GDM1 (cell line): ENCODE measurements at places on chromosomes 3 and 15.
A peak's percentile ranks its signal among the peaks of the same experiment; 100 is the strongest.

DNA sequence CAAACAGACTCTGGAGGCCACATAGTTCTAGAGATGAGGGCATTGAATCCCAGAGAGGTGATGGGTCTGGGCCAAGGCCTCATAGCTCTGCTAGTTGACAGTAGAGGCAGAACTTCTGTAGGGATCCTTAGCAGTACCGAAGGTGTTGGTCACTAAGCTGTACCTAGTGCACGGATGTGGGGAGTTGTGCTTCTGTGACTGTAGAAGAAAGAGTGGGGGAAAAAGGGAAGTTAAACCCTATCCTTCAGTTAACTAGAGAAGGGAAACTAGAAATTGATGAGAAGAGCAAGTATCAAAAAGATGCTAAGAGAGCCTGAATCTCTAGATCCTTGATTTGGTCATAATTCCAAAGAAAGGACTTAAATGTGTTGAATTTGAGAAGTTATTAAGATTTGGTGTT, 186.7 kb downstream of the NFKBIZ start:
- DNase-seq, result no peak

DNA sequence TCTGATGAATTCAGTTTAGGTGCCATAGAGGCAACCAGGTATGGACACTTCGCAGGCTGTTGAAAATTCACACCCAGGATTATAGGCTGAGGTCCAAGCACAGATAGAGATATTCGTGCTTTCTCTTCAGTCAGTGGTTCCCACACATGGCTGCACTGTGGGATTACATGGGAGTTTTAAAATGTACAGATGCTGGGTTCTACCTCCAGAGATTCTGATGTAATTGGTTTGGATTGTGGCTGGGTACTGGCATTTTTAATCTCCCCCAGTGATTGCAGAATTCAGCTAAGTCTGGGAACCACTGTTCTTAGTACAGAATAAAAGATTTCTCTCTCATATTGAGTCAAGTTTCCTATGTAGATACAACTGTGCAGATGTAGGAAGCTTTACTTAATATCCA, 91.6 kb downstream of the FOXB1 start:
- DNase-seq, result no peak

DNA sequence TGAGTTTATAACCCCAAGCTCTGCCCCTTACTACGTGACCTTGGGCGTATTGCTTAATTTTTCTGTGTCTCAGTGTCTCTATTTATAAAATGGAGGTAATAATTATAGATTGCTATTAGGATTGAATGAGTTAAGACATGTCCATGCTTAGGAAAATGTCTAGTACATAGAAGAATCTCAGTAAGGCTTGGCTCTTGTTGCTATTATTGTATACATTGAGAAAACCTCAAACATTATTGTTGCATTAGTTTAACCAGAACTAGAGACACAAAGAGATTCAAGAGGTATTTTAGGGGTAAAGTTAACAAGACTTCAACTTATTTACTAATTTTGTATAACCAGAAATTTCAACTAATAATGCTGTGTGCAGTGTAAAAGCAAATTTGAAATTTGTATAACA, 66.7 kb downstream of the MEF2A start:
- no peak for DNase-seq

- no peak for DNase-seq
Observed at GRCh38 chr15:83794209-83794608, 140.3 kb downstream of the ADAMTSL3 start.

- no peak for DNase-seq
Observed at GRCh38 chr3:51955893-51956770, 951 bp downstream of the GPR62 start.

GRCh38 chr15:98003518-98003917, 43.0 kb downstream of the ARRDC4 start:
- no peak for DNase-seq

DNA sequence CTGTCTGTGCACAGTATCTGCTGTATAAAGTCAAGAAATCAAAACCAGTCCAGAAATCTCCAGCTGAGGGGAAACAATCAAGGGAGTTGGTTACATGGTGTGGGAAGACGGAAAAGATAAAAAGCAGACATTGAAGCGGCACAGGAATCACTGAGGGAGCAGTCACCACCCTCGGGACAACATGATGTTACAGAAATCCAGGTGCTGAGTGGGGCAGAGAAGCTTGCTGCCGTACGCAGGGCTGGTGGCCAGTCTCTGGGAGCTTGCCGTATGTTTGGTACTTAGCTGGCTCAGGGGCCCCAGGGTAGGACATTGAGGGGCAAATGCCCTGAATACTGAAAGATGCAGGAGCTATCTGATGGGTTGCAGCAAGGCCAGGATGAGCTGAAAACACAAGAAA, 237.9 kb downstream of the EDEM1 start:
- DNase-seq, result no peak

GRCh38 chr3:29454161-29454611, 173.3 kb downstream of the RBMS3 start:
- DNase-seq, result no peak

GRCh38 chr3:129360171-129360611, 68.2 kb downstream of the EFCAB12 start:
- no peak for DNase-seq

- no peak for DNase-seq
Observed at GRCh38 chr15:93816815-93817214, 414.5 kb upstream of the MCTP2 start.

DNA sequence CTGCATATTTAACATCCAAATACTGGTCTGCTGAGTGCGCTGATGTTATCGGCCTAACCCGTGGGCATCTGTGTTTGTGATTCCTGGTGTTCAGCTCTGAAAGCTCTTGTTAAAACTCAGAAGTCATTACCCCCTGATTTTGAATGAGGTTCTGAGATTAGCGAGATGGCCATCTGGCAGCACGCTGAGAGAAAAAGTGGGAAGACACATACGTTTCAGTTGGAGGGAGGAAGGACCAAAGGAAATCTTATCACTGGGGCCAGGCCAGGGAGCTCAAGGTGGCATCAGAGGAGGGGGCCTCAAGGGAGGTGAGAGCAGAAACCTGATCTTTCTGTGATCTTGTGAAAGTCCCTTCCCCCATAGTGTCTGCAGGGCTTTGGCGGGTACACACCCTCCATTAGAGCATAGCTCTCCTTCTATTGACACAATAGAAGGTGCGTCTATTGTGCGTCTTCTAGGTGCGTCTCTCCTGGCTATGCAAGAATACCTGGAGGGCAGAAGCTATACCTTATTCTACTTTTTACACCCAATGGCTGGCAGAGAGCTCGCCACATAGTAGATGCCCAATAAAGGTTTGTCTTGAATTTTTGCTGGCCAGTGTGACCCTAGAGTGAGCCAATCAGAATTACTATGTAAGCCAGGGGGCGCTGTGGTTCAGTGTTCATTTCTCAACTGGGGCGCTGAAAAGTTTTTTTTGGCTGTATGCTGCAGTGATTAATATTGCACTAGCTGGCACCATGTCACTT, 182.4 kb downstream of the SHQ1 start:
- no peak for DNase-seq

DNA sequence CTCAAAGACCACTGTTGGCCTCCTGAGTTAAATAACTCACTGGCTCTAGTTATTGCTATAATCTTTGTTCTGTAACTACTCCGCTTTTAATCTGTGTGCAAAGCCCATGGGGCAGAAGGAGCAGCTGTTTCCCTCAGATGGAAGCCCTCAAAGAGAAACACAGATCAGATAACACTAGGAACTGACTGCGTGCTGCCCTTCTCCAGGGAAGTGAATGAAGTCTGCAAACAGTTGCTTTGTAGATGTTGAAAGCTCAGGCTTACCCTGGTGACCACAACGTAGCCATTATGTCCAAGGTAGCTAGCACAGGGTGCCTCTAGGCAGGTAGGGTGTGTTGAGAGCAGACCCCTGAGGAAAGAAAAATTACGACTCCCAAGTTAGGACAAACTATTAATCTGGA, 152.3 kb upstream of the STAC start:
- DNase-seq, result no peak

DNA sequence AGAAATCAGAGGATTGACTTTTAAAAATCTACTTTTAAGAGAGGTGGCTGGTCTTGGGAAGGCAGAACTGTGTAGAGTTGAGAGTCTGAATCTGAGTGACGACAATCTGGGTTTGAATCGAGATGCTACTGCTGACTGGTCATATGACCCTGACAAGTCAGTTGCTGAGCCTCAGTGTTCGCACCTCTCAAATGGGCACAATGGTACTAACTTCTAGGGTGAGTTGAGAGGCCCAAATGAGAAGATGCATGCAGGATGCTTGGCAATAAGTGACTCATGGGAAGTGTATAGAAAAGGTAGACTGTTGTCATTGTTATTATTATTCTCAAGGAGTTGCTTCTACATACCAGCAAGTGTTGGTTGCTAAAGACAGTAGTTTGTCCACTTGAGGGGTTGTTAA, 10.3 kb downstream of the CACNA2D3 start:
- DNase-seq, result no peak

DNA sequence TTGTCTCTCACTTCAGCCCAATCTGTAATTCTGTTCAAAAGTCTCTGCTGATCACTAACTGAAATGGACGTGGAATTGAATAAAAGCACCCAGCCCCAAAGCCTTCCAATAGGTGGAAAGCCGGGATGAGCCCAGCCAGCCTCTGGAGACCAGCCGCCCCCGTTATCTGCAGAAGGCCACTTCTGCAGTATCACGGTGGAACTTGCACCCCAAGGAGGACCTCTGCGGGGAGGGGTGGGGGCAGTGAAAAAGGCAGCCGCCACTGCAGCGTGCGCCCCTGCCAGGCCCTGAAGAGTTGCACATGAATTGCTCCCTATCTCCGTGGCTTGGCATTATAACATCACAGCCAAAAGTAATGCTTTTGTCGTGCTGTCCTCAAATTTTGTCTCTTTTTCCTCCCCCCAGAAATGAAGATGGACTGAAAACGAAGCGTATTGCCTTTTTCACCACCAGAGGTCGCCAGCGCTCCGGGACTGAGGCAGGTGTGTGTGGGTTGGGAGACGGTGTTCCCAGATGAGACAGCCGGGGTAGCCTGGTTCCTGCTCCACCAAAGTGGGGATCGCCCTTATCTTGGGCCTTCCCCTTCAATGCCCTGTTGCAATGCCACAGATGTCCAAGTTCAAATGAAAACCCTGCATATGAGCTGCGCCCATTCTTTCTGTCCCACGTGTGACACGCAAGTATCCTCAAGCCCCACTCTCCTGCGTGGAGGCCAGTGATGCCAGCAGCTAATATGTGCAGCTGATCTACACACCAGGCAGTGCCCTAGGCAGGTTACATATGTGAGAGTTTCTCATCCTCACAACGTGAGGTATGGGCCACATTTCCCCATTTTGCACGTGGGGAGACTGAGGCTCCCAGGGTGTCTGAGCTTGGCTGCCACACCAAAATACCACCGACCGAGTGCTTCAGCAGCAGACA, 96.0 kb downstream of the LRRK1 start:
- peak; percentile 11 for DNase-seq

DNA sequence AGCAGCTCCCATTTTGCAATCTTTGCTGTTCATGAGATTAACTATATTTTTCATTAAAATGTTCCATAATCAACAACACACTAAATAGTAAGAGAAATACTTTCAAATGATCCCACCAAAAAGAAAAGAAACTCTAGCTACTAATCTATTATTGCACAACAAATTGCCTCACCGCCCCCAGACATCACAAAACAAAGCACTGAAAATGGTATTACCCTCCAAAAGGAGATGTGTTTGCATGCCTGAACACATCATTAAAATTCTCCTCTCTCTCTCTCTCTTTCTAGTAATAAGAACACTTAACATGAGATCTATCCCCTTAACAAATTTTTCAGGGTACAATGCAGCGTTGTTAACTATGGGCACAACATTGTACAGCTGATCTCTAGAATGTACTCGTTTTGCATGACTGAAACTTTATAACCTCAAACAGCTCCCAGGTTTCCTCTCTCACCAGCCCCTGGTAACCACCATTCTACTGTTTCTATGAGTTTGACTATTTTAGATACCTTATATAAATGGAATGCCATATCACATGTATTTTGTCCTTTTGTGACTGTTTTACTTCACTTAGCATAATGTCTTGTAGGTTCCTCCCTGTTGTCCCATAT, 33.1 kb downstream of the WNT5A start:
- no peak for DNase-seq

- no peak for DNase-seq
Observed at GRCh38 chr3:110133971-110134370, 796.6 kb upstream of the DPPA4 start.

GRCh38 chr3:101279765-101280385, 40.5 kb downstream of the IMPG2 start:
- DNase-seq, result no peak

GRCh38 chr3:123884203-123884831, at the start of gene MYLK:
MYLK (minus strand) TSS chr3:123884332; CDS start chr3:123793841, 90,491 bp downstream.
- no peak for DNase-seq

GRCh38 chr3:99965077-99965476, 147.4 kb downstream of the CMSS1 start:
- no peak for DNase-seq

- no peak for DNase-seq
Observed at GRCh38 chr15:67547836-67548235, 5.3 kb downstream of the MAP2K5 start.

DNA sequence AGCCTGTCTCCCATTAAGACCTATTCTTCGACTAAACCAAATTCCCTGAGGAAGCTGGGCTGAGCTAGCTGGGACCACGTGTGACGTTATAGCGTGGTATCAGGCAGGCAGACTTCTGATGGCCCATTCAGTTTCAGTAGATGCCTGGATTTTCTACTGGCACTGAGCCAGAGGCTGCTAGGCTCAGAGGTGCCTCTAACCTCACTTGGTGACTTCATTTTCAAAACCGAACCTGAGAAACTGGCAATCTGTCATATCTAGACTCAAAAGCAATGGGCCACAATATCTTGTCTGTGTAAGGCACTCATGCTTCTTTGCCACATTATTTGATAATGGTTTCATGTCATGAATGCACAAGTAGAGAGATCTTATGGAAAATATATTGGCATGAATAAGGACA, 352.1 kb upstream of the AZI2 start:
- DNase-seq, result no peak

GRCh38 chr3:78519281-78519680, 1248.5 kb downstream of the ROBO1 start:
- DNase-seq, result no peak

DNA sequence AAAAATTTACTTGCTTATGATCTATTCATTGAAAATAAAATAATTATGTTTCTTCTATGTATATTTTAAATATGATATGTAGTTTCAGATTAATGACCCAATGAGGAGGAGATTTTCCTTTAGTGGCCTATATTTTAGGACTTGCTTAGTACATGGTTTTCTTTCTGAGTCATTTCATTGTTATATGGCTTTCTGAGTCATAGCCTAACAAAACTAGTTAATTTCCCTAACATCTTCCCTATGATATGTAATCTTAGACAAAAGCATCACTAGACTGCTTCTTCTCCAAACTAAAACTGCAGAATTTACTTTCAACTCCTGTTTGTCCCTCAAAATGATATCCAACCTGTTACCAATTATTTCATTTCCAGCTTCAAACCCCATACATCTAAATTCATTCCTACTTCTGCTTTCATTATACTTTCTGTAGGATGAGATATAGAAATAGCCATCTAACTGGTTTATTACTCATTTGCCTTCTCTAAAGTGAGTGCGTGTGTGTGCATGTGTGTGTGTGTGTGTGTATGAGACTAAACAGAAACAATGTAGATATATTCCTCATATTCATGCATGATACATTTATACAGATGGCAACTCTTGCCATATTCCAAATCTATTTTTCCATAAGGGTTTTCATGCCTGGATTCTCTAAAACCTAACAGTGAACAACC, 915.0 kb upstream of the GBE1 start:
- DNase-seq, result no peak

GRCh38 chr3:81218023-81218422, 543.4 kb downstream of the GBE1 start:
- no peak for DNase-seq

- no peak for DNase-seq
Observed at GRCh38 chr3:30502051-30502741, 104.2 kb upstream of the TGFBR2 start.

GRCh38 chr15:68930268-68931022, at the start of gene SPESP1:
SPESP1 (plus strand) TSS chr15:68930525; CDS start chr15:68930654, 129 bp downstream.
- no peak for DNase-seq
